ENCODE measurements at places on chromosomes 3 and 15.

DNA sequence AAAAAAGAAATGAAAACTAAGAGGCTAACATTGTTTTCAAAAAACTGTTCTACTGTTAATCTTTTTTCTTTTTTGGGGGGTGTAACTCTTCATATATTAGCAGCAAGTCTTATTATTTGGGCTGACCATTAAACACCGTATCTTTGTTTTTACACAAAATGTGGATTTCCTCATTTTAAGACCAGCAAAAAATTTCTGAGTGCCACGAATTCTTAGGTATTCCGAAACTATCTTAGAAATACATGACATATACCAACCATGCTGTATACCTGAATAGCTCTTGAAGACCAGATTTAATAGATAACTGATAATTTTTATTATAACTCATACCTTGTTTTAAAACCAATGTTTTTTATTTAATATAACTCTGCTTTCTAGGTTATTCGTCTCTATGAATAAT, 620 bp upstream of the TTC23 start:
- no peak for DNase-seq

GRCh38 chr3:175294793-175295192, 435.7 kb downstream of the NAALADL2 start:
- DNase-seq: no peak

GRCh38 chr3:33597257-33597689, 120.8 kb downstream of the CLASP2 start:
- DNase-seq: no peak

GRCh38 chr15:82539691-82540054, 584 bp downstream of the RPS17 start:
- DNase-seq: no peak

GRCh38 chr3:111774622-111775021, 84.4 kb upstream of the PHLDB2 start:
- DNase-seq: no peak

- DNase-seq: peak; percentile 81
Measured at GRCh38 chr3:45167011-45167911, 21.1 kb upstream of the CDCP1 start.

- peak; percentile 62 for DNase-seq
Measured at GRCh38 chr15:38699633-38700230, 135.1 kb upstream of the RASGRP1 start.

DNA sequence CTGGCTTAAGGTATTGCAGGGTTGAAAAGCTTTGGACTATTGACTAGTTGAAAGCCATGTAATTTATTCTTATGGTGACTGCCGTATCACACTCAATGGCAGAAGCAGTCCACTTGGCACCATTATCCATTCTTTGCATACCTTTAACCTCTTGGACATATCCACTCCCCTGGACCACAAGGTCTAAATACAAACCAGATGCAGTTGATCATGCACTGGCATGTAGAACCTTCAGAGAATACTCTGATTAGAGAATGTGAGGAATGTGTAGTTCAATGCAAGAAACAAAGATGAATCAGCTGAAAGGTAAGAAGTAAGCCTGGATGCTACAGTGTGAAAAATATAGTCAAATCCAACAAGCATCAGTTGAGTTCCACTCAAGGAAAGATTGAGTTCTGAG, 93.1 kb downstream of the FRMD5 start:
- DNase-seq: no peak

GRCh38 chr3:94615275-94616065, 552.6 kb downstream of the NSUN3 start:
- no peak for DNase-seq

GRCh38 chr3:67654099-67654843, at the start of gene SUCLG2:
SUCLG2 (minus strand) TSS chr3:67654612; CDS start chr3:67654586, 26 bp downstream.
- DNase-seq: peak; percentile 77

DNA sequence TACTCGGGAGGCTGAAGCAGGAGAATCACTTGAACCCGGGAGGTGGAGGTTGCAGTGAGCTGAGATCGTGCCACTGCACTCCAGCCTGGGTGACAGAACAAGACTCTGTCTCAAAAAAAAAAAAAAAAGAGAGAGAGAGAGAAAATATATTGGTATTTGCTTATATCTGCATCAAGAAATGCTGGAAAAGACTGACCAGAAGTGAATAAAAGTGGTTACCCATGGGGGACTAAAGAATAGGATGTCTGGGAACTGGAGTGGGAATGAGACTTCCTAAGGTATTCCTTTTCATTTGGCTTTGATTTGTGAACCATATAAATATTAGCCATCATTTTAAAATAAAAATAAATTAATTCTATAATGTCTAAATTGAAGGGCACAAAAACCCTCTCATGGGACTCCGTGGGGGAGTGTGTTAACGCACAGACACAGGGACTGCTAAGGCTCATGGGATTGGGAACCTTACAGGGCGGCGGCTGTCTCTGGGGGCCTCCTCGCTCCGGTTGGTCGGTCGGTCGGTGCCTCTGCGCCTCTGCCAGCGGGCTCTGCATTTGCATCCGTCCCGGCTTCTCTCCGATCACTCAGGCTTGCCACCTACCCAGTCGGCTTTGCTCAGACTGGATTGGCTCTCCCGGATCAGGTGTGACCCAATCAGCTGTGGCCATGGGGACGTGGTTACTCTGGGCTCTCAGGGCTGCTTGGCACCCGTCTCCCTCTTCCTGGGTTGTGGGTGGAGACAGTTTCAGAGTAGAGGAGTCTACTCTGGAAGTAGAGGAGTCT, 12.7 kb upstream of the TSPAN3 start:
- DNase-seq: peak; percentile 34

DNA sequence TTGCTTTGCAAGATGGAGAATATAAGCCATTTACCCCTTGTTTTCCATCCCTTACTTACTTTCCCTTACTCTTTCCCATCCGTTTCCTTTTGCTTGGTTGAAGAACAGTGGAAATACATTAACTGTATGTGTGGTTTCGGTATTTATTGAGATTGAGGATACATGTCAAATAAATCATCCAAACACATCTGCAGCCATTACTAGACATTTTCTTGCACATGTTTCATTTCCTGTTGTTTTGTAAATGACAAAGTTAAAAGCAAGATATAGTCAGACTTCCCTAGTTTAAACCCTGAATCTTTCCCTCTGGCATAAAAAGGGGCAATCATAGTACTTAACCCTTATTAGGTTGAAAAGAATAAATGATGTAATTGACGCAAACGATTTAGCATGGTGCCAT, 82.1 kb upstream of the BCHE start:
- no peak for DNase-seq

DNA sequence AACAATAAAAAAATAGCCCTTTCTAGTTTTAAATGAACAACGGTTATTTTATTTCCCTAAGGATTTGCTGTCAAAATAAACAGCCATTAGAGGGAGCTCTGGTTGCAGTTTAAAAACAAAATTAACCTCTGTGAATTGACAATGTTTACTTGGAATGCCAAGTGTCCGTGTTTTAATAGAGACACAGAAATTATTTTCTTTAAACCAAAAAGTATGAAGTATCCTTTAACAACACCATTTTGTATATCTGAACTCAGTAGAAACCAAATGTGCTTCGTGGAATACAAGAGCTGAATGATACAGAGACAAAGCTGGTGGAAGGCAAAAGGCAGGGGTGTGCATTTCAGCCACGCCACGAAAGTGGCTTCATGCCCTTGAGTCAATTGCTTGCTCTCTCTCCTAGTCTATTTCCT, 74.4 kb downstream of the MOBP start:
- DNase-seq: no peak

- DNase-seq: no peak
Measured at GRCh38 chr3:192367616-192368015, 359.7 kb downstream of the FGF12 start.

DNA sequence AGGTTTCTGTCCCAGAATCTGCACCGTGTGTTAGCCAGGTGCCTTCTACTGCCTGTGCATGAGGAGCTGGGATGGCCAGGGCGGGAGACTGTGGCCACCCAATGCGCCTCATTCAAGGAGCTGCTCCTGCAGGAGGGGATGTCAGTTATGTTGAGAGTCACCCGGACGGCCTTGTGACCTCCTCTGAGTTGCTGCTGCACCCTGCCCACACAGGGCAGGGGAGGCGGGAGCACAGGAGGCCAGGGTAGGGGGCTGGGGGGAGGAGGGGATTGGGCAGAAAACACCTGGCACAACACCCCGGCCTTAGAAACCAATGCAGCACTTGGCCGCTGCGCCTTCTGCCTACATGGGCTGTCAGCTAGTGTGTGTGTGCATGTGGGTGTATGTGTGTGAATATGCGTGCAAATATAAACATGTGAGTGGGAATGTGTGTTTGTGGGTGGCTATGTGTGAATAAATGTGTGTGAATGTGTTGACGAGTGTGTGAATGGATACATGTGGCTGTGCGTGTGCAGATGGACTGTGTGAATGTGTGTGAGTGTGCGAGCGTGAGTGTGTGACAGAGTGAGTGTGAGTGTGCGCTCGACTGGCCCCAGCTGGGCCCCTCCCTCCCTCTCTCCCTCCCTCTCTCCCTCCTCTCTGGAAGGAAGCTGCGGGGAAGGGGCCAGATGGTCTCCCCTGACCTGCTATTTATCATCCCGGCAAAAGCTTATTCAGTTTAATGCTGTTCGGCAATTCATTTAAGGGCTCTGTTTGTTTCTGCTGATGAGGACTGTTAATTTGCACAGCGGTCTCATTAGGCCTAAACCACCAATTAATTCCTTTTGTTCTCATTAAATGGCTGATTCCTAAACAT, 106.9 kb downstream of the TLE3 start:
- no peak for DNase-seq

DNA sequence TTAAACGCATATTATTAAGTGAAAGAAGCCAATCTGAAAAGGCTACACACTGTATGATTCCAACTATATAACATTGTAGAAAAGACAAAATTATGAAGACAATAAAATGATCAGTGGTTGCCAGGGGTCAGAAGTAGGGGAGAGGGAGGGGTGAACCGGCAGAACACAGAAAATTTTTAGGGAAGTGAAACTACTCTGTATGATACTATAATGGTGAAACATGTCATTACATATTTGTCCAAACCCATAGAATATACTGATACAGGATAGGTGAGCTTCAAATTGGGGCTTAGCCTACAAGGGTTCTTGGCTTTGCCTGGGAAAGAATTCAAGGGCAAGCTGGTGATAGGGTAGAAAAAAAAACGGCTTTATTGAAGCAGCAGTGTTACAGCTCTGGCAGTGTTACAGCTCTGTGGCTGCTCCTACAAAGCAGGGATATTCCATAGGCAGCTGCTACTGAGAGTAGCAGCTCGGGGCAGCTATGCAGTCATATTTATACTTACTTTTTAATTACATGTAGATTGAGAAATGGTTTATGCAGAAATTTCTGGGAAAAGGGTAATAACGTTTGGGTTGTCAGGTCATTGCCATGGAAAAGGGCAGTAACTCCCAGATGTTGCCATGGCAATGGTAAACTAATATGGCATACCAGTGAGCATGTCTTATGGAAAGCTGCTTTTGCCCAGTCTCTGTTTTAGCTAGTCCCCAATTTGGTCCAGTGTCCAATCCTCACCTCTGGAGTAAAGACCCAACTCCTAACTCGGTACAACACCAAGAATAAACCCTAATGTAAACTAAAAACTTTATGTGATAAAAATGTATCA, 125.1 kb upstream of the SLC25A36 start:
- DNase-seq: no peak
